ENCODE measurements at places on chromosomes 6 and 20. TPM values are rescaled to one million over a fixed set of nuclear protein-coding genes. Genes with fewer than 3 reads are reported as not detected.

TRIM38 gene
- 2.1 TPM for total RNA-seq

LZTS3 gene
- total RNA-seq: 8.6 TPM

ZSCAN31 gene
- total RNA-seq: 8.6 TPM

DLK2 gene
- 2.6 TPM for total RNA-seq

ADGB gene
- total RNA-seq: not detected

GRCh38 chr6:111259089-111259831, 172.0 kb downstream of the SLC16A10 start:
- DNase-seq: peak; percentile 99

GRCh38 chr20:669573-669972, 6.0 kb downstream of the SCRT2 start:
- DNase-seq: peak; percentile 51

DNA sequence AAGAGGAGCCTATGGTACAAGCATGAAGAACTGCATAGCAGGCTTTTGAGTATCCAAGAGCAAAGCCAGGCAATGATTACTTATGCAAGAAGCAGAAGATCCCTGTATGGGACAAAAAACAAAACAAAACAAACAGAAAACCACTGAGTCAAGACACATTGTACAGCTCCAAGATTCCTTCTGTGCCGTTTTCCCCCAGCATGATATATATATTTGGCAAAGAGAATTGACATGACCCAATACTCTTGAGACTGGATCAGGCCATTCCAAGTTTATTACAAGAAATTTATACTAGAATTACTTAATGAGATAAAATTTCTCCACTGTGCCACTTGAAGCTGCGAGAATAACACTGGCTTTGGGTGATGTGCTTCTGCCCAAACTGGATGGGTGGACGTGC, 65.5 kb downstream of the TRMT11 start:
- no peak for DNase-seq

All from heart left ventricle (tissue), 16 donors.